ENCODE measurements at places on chromosomes 5 and 9.

GRCh38 chr5:1974081-1974480 lies 91.4 kb upstream of the IRX4 start:
- DNase-seq, result no peak

GRCh38 chr5:73592551-73592950 lies 27.0 kb downstream of the UTP15 start:
- no peak for DNase-seq

GRCh38 chr9:35981699-35982098 lies 23.7 kb upstream of the OR2S2 start:
- no peak for DNase-seq

DNA sequence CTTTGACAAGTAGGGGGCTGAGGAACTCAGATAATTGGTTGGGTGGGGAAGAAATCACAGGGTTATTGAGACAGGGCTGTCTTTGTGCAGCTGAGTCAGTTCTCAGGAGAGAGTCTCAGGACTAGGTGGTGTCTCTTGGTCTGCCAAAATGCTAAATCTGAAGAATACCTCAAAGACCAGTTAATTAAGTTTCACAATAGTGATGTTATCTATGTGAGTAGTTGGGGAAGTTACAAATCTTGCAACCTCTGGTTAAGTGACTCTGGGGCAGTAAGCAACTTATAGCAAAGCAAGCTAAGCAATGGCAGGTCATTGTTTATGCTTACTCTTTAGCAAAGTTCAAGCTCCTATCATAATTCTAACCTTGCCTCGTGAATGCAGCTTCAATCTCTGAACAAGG lies 53.6 kb downstream of the GIN1 start:
- no peak for DNase-seq

- DNase-seq, result no peak
These were observed 31.9 kb upstream of the SPARC start for GRCh38 chr5:151718646-151719045.

All from activated T-helper 2 cell treated with anti-CD3 and anti-CD28 coated beads, Interferon-gamma antibody, Interleukin-2, Interleukin-4, amounts not matched to agents 10 μg/mL and 5 μg/mL and 100 μg/mL, durations not matched to agents 14 hours and 24 hours and 36 hours (primary cell).